ENCODE measurements at places on chromosomes 5 and 9. TPM values are rescaled to one million over a fixed set of nuclear protein-coding genes. Genes with fewer than 3 reads are reported as not detected.

ISL1 gene
- total RNA-seq: not detected

CD14 gene
- 0.98 TPM for total RNA-seq

GARNL3 gene
- 1.1 TPM for total RNA-seq

PRR7 gene
- total RNA-seq: 26.1 TPM

PRDM9 gene
- total RNA-seq: not detected

SLC46A2 gene
- total RNA-seq: not detected

CACFD1 gene
- 1.2 TPM for total RNA-seq

SHOC1 gene
- not detected for total RNA-seq

FBLL1 gene
- under 0.01 TPM for total RNA-seq
